Stimulated activated CD4-positive, alpha-beta T cell treated with anti-CD3 and anti-CD28 coated beads, TNF-alpha, amount 100 ng/mL, for 1 hour (primary cell): ENCODE measurements at places on chromosomes 12 and 14.

DNA sequence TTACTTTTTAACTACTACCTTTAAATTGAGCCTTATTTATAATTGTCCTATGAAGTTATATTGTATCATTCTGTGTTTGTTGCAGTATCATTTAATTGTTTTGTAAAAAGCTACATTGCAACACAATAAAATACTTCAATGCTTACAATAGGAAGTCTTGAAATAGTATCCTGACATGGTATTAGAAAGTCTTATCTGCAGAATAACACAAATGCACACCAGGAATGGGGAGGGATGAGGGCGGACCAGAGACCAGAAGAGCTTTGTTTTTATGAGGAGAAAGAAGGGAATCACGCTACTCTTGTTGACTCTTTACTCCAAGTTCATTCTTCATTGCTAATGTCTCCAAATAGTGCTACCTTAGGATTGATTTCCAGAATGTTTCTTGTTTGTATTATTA lies 120.2 kb downstream of the MON2 start:
- no peak for DNase-seq

GRCh38 chr12:100539202-100539601 lies 34.3 kb upstream of the GAS2L3 start:
- DNase-seq = no peak

- no peak for DNase-seq
Observed at GRCh38 chr12:100666588-100666987, 93.1 kb downstream of the GAS2L3 start.

DNA sequence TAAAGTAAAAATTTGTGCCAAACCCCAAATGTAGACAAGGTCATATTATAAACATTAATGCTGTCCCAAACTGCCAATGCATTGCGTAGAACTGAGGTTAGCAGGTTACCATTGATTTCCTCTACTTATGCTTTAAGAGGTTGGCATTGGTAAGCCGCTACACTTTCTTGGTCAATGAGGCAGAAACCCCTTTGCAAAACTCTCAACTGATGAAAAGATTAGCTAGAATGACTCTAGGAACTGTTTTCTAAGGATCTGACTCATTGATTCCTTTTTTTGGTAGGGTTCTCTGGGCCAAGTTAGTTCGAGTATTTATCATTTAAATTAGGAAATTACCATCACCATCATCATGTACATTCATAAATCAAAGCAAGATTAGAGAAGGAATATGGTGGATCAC lies 44.6 kb downstream of the HMGA2 start:
- no peak for DNase-seq

DNA sequence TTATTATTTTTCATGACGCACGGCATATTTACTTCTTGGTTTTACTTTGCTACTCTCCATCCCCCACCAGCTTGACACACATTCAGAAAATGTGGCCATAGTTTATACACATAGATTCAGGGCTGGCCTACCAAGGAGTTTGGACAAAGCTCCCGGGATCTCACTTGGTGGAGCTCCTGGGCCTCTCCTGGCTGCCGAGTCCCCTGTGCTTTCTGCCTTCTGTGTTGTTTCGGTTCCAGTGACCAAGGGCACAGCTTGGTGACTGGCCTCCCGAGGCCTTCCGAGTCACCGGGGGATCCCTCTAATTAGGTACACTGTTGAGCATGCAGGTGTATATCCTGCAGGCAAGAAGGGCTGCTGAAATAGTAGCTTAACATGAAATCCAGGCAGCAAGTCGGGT lies 63.5 kb downstream of the RGS6 start:
- DNase-seq = no peak

DNA sequence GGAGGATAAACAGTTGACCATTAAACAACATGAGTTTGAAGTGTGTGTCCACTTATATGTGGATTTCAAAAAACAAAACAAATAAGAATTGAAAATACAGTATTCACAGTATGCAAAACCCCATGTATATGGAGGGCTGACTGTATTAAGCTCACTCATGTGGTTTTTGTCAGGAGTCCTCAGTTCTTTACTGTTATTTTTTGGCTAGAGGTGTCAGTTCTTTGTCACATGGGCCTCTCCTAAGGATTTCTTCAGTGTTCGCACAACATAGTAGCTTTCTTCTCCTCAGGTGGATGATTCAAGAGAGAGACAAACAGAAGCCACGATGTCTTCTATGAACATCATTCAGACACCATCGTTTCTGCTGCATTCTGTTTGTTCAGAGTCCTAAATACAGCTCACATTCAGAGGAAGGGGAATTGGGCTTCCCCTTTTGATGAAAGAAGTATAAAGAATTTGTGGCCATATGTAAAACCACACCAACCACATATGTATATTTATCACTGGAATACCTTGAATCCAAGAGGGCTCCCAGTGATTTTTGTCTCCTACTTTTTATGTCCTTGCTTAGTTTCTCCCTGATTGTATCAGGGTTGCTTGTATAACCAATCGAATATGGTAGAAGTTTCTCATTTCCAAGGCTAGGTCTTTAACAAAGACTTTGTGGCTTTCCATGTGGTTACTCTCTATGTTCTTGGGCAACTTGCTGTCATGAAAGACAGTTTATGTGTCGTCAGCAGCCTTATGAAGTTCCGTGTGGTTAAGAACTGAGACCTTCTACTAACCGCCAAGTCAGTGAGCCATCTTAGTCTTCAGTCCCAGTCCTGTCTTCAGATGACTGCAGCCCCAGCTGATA lies 18.9 kb downstream of the MNAT1 start:
- DNase-seq = no peak

- no peak for DNase-seq
Observed at GRCh38 chr12:115049614-115050013, 365.6 kb upstream of the TBX3 start.

DNA sequence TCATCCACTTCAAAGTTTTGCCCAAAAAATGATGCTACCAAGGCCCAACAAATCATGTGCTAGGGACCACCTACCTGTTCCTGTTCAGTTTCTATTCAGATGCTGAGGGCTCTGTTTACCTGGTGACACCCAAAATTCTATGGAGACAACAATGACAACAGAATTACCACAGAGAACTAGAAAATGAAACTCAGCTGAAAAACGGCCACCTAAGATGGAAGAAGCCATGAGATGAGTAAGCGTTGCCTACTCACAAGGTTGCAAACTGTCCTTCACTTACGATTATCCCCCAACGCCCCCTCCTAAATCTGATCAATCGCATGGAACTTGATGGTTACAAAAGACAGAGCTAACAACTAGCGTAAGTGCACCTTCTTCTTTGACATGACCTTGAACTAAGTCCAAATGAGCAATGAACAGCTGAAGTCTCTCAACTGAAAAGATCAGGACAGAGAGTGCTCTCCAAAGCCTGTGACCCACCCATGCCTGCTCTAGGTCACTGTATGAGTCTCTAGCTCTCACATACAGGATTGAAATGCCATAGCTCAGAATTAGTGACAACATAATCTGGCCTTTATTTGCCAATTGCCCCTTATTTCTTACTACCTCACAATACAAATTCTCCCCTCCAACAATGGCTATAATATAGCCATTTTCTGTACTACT lies at the start of gene RNASE11:
TSS of gene RNASE11 (minus strand) at position 513 of the 666 bp plus-strand sequence.
- no peak for DNase-seq

GRCh38 chr14:70803321-70804310 lies 5.7 kb downstream of the MAP3K9 start:
- no peak for DNase-seq

GRCh38 chr12:570435-570920 lies 92.8 kb downstream of the NINJ2 start:
- no peak for DNase-seq

- DNase-seq = no peak
Observed at GRCh38 chr12:108459149-108459548, 55.9 kb upstream of the FICD start.

GRCh38 chr12:26058818-26059217 lies 66.0 kb downstream of the BHLHE41 start:
- DNase-seq = no peak

GRCh38 chr14:102094101-102094500 lies 7.3 kb upstream of the HSP90AA1 start:
- no peak for DNase-seq

- DNase-seq = no peak
Observed at GRCh38 chr12:93427779-93428564, 13.8 kb downstream of the UBE2N start.

- DNase-seq = no peak
Observed at GRCh38 chr12:24955389-24955788, 6.5 kb upstream of the BCAT1 start.

- no peak for DNase-seq
Observed at GRCh38 chr12:12265571-12266388, 1.1 kb downstream of the LRP6 start.

- no peak for DNase-seq
Observed at GRCh38 chr14:95102680-95103044, 54.7 kb downstream of the DICER1 start.

DNA sequence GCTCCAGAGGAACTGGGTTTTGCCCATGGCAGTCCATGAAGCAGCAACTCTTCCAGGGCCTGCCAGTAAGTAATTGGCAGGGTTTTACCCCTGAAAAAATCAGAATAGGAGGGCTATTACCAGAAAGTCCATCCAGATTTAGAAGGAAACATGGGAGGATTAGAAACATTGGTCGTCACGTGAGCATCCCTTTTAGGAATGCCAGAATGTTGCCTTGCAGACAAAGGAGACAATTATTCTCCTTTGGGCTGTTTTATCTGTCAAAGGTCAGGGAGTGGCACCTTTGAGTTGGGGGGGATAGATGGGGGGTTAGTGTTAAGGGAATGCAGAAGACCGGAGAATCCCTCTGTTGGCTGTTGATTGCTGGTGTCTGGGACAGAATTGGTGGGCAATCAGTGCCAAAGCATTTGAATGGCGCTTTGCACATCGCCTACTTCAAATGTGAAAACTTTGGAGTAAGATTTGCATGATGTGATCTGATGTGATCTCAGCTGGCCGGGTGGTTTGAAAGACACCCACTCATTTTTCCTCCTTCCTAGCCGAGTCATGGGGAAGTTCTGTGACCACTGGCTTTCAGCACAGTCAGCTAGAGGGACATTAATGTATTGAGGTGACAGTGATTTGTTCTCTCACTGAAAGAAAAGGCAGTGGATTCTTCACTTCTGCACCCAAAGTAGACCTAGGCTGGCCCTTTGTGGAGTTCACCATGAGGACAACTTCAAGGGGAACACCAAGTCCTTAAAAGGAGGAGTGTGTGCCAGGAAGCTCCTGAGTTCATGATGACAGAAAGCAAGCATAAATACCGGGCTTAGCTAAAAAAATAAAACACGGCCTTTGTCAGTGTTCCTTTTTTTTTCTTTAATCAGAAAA lies 31.4 kb downstream of the FLVCR2 start:
- no peak for DNase-seq

GRCh38 chr12:4215229-4216186 lies 58.1 kb upstream of the CCND2 start:
- no peak for DNase-seq

GRCh38 chr14:70713096-70713495 lies 71.4 kb downstream of the TTC9 start:
- no peak for DNase-seq

- no peak for DNase-seq
Observed at GRCh38 chr12:117118838-117119591, 19.8 kb upstream of the TESC start.

- no peak for DNase-seq
Observed at GRCh38 chr12:119115296-119115905, 63.3 kb upstream of the HSPB8 start.

DNA sequence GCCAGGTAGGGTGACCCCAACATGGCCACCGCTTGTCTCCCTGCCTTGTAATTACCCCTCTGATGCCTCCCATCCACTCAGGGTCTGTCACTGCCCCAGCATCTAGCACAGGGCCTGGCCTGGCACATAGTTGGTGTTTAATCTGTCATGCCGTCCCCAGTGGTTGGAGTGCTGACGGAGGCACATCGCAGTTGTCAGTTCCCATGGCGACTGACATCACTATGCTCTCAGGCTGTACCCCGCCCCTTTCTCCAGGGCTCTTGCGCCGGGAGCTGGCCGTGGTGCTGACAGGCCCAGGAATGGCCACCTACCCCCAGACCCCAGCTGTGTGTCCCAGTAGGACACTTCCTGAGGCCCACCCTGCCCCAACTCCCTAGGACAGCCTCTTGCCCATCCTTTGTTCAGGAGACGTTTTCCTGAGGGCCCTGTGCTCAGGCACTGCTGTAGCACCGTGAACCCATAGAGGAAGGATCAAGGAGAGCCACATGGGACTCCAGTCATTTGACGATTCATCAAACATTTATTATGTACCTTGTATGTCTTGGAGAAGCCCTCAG lies 23.0 kb downstream of the FAM222A start:
- DNase-seq = no peak

DNA sequence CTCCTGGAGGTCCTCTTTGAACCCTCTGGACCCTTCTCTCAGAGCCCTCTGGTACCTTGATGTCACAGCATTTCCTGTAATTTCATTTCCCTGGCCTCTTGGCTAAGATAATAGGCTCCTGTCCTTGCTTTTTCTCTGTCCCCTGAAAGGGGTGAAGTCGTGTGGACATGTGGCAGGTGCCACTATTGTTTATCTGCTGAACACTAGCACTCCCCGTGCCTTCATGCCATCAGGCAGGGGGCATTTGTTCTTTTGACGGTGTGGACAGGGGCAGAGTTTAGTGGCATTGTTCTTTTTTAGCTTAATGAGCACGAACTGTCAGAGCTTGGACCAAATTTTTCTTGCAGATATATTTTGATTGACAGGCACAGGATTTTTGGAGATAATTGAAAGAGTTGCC lies 166.0 kb downstream of the RGS6 start:
- DNase-seq = no peak

DNA sequence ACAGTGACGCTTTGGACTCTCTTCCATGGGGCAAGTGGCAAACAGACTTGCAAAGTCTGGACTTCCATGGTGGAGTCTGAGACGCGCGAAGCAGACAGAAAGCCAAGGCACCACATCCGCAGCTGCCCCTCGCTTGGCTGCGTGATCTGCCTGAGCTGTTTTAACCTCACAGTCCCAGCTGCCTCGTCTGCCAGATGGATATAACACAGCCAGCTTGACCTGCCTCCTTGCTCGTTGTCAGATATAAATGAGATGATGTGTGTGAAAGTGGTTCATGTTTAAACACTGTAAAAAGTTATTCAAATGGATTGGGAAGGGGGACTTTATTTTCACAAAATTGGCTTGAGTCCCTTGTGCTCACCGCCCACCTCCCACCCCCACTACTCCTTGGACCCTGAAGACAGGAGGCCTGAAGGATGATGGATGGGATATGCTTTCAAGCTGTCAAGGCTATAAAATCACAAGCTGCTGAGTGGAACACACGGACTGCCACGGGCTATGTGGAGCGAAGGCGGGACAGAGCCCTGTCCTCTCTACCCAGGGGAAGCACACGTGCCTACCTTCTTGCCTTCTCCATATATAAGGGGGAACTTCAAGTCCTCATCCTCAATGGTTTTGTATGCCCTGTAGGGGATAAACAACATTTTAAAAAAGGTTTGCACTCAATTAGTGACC lies 226.9 kb downstream of the MON2 start:
- no peak for DNase-seq

GRCh38 chr12:101966496-101966895 lies 89.1 kb downstream of the DRAM1 start:
- no peak for DNase-seq
